ENCODE measurements at places on chromosomes 3 and 15. TPM values are rescaled to one million over a fixed set of nuclear protein-coding genes. Genes with fewer than 3 reads are reported as not detected.

GALK2 gene
- total RNA-seq = 43.5 TPM

C3orf20 gene
- not detected for total RNA-seq

MESP1 gene
- 0.58 TPM for total RNA-seq

DUOXA2 gene
- not detected for total RNA-seq

ASB14 gene
- not detected for total RNA-seq

ROPN1B gene
- total RNA-seq = not detected

SAMD7 gene
- not detected for total RNA-seq

BSN gene
- total RNA-seq = 0.10 TPM

NR1I2 gene
- not detected for total RNA-seq

SLC15A2 gene
- 0.79 TPM for total RNA-seq

SATB1 gene
- total RNA-seq = 0.23 TPM

ZNF660 gene
- total RNA-seq = not detected

PP2D1 gene
- total RNA-seq = not detected

POC1A gene
- total RNA-seq = 9.8 TPM

CPN2 gene
- not detected for total RNA-seq

RLBP1 gene
- not detected for total RNA-seq

CPNE9 gene
- total RNA-seq = not detected

ZNF774 gene
- total RNA-seq = 2.6 TPM

WDR93 gene
- 0.47 TPM for total RNA-seq

PLCL2 gene
- 0.51 TPM for total RNA-seq

ZNF621 gene
- 44.5 TPM for total RNA-seq

ALDH1L1 gene
- 1.5 TPM for total RNA-seq

SCAANT1 gene
- not detected for total RNA-seq

ACAN gene
- total RNA-seq = not detected

ACKR4 gene
- total RNA-seq = not detected

FANCD2OS gene
- total RNA-seq = not detected

CLSTN2 gene
- total RNA-seq = not detected

ANKRD63 gene
- total RNA-seq = not detected

TMEM158 gene
- 1.9 TPM for total RNA-seq

FGD5 gene
- total RNA-seq = not detected
